Transverse colon (tissue), 4 donors: ENCODE measurements at places on chromosomes 5 and 9. TPM values are rescaled to one million over a fixed set of nuclear protein-coding genes. Genes with fewer than 3 reads are reported as not detected.
A peak's percentile ranks its signal among the peaks of the same experiment; 100 is the strongest.

Gene SHOC1
- not detected for total RNA-seq

Gene FOXD4L3
- not detected for total RNA-seq

Gene ESM1
- total RNA-seq = not detected

Gene CKMT2
- total RNA-seq = 7.1 TPM

Gene NEURL1B
- 168 TPM for total RNA-seq

Gene EDIL3
- 5.6 TPM for total RNA-seq

Gene ZFR
- 35.6 TPM for total RNA-seq

Gene CER1
- not detected for total RNA-seq

Gene HRCT1
- 23.9 TPM for total RNA-seq

Gene TRAF1
- total RNA-seq = 7.2 TPM

Gene WNT8A
- not detected for total RNA-seq

Gene FUT7
- total RNA-seq = not detected

Gene GPR150
- 0.60 TPM for total RNA-seq

GRCh38 chr5:140292212-140293036 is 10.5 kb downstream of the PFDN1 start:
- no peaks in the 10 kb centered on the region for H3K27me3 ChIP-seq
- H3K4me1 ChIP-seq = peaks cover 19% of the 10 kb centered on the region
- no peak overlapping the region for H3K4me3 ChIP-seq
- DNase-seq = no peak

- DNase-seq = no peak
- peak overlapping the region; percentile 48 for H3K27ac ChIP-seq
- peaks cover 31% of the 10 kb centered on the region for H3K27me3 ChIP-seq
- peak overlapping the region; percentile 48 for H3K4me3 ChIP-seq
- peaks cover 12% of the 10 kb centered on the region for H3K4me1 ChIP-seq
These were observed 717 bp upstream of the NCS1 start for GRCh38 chr9:130171226-130172148.

GRCh38 chr9:69339620-69340019 is 14.6 kb downstream of the ENTREP1 start:
- no peak overlapping the region for H3K27ac ChIP-seq
- DNase-seq = no peak
- H3K4me3 ChIP-seq = no peak overlapping the region
- H3K4me1 ChIP-seq = no peaks in the 10 kb centered on the region
- H3K27me3 ChIP-seq = no peaks in the 10 kb centered on the region
- no peaks in the 10 kb centered on the region for H3K36me3 ChIP-seq

DNA sequence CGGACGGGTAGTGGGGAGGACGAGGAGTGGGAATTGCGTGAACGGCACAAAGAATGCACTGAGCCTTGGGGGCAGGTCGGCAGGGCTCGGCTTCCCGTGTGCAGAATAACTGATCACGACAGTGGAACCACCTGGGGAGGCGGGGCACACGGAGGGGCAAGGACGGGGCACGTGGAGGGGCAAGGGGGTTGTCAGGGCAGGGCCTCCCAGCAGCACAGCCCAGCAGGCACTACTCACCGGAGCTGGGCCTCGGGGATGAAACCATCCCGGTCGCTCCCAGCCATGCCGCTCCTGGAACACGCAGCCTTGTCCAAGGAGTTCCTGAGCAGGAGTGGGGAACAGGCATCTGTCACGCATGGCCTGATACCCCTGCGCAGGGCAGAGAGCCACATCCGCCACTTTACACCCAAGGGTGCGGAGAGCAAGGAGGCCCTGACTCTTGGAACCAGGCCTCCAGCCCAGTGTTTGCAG is 33.4 kb downstream of the SARDH start:
- DNase-seq = no peak
- H3K4me1 ChIP-seq = no peaks in the 10 kb centered on the region
- H3K36me3 ChIP-seq = no peaks in the 10 kb centered on the region
- H3K27ac ChIP-seq = no peak overlapping the region

GRCh38 chr9:98191671-98192502 is 550 bp downstream of the CORO2A start:
- peaks cover 4% of the 10 kb centered on the region for H3K4me1 ChIP-seq

GRCh38 chr9:133576875-133577736 is 32.1 kb downstream of the FAM163B start:
- peaks cover 22% of the 10 kb centered on the region for H3K4me1 ChIP-seq
- no peak overlapping the region for H3K4me3 ChIP-seq
- no peak for DNase-seq
- H3K27ac ChIP-seq = no peak overlapping the region

DNA sequence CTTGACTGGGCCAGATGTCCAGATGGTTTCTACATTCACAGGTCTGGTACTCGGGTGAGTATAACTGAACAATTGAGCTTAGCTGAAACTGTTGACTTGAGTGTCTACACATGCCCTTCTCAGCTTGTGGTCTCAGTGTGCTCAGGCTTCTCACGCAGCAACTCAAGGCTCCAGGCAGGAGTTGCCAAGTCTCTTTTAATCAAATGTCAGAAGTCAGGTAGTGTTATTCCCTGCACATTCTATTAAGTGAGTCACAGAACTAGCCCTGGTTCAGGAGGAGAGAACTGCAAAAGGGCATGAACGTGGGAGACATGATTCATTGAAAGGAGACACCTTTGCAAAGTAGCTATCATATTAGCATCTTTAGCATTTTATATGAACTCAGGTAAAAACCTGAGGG is 199.3 kb upstream of the ACTBL2 start:
- H3K4me3 ChIP-seq = no peak overlapping the region
- H3K27ac ChIP-seq = no peak overlapping the region
- H3K27me3 ChIP-seq = no peaks in the 10 kb centered on the region
- DNase-seq = no peak

DNA sequence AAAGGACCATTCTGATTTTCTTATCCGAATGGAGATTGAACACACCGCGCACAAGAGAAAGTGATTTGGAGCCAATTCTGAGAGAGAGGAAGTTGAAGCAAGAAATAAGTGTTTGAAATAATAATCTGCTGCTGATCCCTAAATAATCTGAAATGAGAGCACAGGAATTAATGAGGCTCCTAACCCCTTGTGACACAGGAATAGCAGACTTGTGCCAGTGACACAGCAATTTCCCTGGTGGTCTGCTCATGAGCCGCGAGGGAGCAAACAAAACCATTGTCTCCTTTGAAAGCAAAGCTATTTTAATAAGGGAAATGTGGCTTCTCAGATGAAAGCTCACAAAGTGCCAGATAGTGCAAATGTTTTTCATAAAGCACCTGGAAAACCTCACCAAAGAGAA is 936.1 kb upstream of the WWC1 start:
- DNase-seq = no peak
- no peak overlapping the region for H3K4me3 ChIP-seq
- no peak overlapping the region for H3K27ac ChIP-seq
- no peaks in the 10 kb centered on the region for H3K27me3 ChIP-seq
- H3K4me1 ChIP-seq = no peaks in the 10 kb centered on the region
- H3K36me3 ChIP-seq = no peaks in the 10 kb centered on the region

GRCh38 chr9:9799287-9799686 is 813.5 kb downstream of the PTPRD start:
- no peaks in the 10 kb centered on the region for H3K36me3 ChIP-seq
- no peaks in the 10 kb centered on the region for H3K4me1 ChIP-seq
- H3K4me3 ChIP-seq = no peak overlapping the region
- no peak for DNase-seq
- H3K27me3 ChIP-seq = no peaks in the 10 kb centered on the region

DNA sequence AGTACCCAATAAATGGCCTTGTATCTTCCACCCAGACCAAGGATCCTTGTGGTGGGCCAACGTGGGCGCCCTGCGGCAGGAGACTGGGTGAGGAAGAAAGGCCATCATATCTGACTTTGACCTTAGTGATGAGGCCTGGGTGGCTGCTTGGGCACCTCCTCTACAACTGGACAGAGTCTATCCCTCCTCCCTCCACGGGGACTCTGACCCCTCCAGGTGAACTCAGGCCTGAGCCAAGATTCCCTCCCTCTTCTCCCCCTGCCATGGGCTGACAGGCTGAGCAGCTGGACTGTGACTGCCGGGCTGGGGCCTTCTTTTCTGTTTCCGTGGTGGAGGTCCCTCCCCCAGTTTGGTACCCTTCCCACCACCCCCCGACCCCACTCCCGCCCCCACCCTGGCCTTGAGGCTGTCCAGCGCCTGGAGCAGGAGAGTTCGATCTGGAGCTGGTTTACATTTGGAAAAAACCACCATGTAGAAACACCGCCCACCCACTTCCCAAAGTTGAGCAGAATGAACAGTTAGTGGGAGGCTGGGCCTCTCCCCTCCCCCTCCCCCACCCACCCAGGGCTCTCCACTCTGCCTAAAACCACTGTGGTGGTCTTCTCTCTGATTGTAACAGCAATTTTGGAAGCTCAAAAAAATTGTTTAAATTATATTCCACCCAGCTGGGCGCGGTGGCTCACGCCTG is 1.2 kb upstream of the PHYHD1 start:
- no peaks in the 10 kb centered on the region for H3K36me3 ChIP-seq
- no peak for DNase-seq
- no peak overlapping the region for H3K4me3 ChIP-seq
- peaks cover 21% of the 10 kb centered on the region for H3K4me1 ChIP-seq
- H3K27ac ChIP-seq = peak overlapping the region; percentile 85

- no peak overlapping the region for H3K4me3 ChIP-seq
- peak overlapping the region; percentile 90 for H3K27ac ChIP-seq
- DNase-seq = no peak
- H3K27me3 ChIP-seq = no peaks in the 10 kb centered on the region
- peaks cover 24% of the 10 kb centered on the region for H3K4me1 ChIP-seq
These were observed 144.9 kb upstream of the DMRT1 start for GRCh38 chr9:696332-697323.

- no peaks in the 10 kb centered on the region for H3K27me3 ChIP-seq
- H3K4me3 ChIP-seq = no peak overlapping the region
- H3K36me3 ChIP-seq = no peaks in the 10 kb centered on the region
- no peak for DNase-seq
- no peak overlapping the region for H3K27ac ChIP-seq
These were observed 70.8 kb upstream of the RPS23 start for GRCh38 chr5:82348784-82349425.

DNA sequence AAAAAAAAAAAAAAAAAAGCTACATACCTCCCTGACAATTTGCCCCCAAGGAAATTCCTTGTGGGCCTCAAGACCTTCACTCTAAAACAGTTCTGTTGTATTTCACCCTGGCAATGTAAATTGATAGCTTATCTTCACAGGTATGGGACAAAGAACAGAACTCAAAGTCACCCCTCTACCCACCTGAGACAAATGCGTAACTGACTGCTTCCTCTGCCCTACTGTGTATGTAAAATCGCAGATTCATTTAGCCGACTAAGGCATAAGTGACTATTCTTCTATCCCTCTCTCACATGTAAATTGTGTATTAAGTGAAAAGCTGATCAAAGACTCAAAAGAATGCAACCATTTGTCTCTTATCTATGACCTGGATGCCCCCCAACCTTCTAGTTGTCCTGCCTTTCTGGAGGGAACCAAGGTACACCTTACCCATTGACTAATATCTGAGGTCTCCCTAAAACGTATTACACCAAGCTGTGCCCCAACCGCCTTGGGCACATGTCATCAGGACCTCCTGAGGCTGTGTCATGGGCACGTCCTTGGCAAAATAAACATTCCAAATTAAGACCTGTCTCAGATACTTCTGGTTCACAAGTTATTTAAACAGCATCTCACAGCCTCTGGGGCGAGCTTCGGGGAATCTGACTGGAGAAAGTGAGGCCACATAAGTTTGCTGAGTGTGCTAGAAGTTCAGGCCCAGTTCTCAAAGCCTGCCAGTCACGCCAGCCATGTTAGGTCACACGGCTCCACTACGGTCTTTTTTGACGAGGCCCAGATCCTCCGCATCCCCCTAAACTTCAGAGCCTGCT is 954 bp downstream of the TBCA start:
- no peaks in the 10 kb centered on the region for H3K36me3 ChIP-seq
- peak overlapping the region; percentile 98 for H3K27ac ChIP-seq
- H3K4me1 ChIP-seq = peaks cover 13% of the 10 kb centered on the region
- H3K27me3 ChIP-seq = no peaks in the 10 kb centered on the region
- no peak for DNase-seq

GRCh38 chr5:38921174-38921573 is 75.4 kb downstream of the OSMR start:
- no peak overlapping the region for H3K4me3 ChIP-seq
- H3K27ac ChIP-seq = no peak overlapping the region
- no peaks in the 10 kb centered on the region for H3K36me3 ChIP-seq

- DNase-seq = no peak
- H3K4me1 ChIP-seq = peaks cover 5% of the 10 kb centered on the region
These were observed 7.7 kb downstream of the MAPK9 start for GRCh38 chr5:180284149-180284548.

GRCh38 chr9:91006046-91006445 is 204.4 kb downstream of the SYK start:
- H3K4me3 ChIP-seq = no peak overlapping the region
- no peaks in the 10 kb centered on the region for H3K27me3 ChIP-seq
- H3K27ac ChIP-seq = no peak overlapping the region
- H3K4me1 ChIP-seq = no peaks in the 10 kb centered on the region

GRCh38 chr5:170471551-170472178 is 32.2 kb upstream of the KCNIP1 start:
- H3K36me3 ChIP-seq = no peaks in the 10 kb centered on the region
- H3K27ac ChIP-seq = no peak overlapping the region
- H3K4me1 ChIP-seq = no peaks in the 10 kb centered on the region
- no peaks in the 10 kb centered on the region for H3K27me3 ChIP-seq

GRCh38 chr5:92899611-92900010 is 681.4 kb downstream of the NR2F1-AS1 start:
- no peaks in the 10 kb centered on the region for H3K36me3 ChIP-seq
- no peak for DNase-seq
- H3K27me3 ChIP-seq = no peaks in the 10 kb centered on the region
- no peak overlapping the region for H3K4me3 ChIP-seq
- no peaks in the 10 kb centered on the region for H3K4me1 ChIP-seq
- no peak overlapping the region for H3K27ac ChIP-seq
